ENCODE measurements at places on chromosomes 2 and 18.
A peak's percentile ranks its signal among the peaks of the same experiment; 100 is the strongest.

DNA sequence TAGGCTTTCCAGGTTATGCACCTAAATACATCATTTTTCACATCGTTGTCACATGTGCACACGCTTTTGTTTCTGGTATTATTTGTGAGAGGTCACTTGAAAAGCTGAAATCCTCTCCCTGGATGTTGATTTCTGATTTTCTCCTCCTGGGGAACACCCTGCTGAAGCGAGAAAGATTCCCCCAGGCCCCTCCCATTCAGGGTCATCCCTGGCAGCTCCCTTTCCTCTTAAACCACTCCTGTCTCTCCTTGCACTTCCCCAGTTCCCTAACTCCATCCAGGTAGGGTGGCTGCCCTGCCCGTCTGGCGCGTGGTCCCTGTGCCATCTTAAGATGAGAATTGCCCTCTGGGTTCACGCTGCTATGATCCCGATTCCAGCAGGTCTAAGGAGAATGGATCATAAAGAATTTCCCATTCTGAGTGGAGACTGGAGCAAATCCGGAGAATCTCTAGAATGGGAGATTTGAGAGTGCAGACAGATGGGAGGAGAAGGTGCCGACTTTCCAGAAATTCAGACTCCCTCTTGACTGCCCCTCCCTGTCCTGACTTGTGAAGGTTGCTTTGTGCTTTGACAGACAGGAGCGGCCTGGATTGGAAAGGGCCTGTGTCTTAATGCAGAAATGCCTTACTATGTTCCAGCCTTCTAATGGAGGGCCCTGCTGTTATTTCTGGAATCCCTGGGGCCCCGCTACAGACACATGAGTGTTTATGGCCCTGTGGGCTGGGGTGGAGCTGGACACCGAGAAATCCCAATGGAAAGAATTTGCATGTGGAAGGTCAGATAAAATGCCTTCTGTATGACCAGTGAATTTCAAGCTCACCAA lies 1.3 kb upstream of the YWHAQ start:
- DNase-seq: no peak

- DNase-seq: no peak
Measured at GRCh38 chr2:240597419-240598181, 11.1 kb downstream of the CAPN10 start.

GRCh38 chr18:21303895-21304294 lies 61.9 kb downstream of the GREB1L start:
- DNase-seq: no peak

DNA sequence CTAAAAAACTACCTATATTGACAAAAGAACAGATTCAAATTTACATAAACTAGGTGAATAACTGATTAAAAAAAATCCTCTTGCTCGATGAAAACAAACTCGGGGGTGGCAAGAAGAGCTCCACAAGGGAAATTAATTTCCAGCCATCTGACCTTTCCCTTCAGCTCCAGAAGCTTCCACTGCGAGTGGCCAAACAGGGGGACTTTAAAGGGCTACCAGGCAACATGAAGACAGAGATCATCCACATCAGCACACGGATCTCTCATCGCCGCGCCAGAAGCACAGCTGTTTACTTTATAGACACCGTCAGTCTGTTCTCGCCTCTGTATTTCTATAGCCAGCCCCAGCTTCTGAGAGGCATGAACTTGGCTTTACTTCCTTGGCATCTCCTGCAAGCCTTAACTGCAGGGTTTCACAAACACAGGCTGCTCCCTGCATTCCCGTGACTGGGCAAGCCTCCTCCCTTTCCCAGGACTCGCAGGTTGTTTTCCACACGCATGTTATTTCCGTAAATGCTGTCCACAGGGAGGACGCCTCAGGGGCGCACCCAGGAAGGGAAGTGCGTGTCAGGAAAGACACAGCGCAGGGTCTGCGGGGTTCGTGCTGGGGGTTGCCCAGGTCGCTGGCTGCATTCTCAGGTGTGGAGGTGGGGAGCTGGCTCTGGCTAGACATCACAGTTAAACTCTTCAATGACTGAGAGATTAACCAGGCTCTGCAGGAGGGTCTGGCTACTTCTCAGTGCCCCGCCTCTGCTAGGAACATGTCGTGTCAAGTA lies 85.0 kb downstream of the USP40 start:
- no peak for DNase-seq

GRCh38 chr2:203143391-203143790 lies 95.4 kb upstream of the CYP20A1 start:
- no peak for DNase-seq

GRCh38 chr2:29697181-29697580 lies 224.2 kb downstream of the ALK start:
- no peak for DNase-seq

DNA sequence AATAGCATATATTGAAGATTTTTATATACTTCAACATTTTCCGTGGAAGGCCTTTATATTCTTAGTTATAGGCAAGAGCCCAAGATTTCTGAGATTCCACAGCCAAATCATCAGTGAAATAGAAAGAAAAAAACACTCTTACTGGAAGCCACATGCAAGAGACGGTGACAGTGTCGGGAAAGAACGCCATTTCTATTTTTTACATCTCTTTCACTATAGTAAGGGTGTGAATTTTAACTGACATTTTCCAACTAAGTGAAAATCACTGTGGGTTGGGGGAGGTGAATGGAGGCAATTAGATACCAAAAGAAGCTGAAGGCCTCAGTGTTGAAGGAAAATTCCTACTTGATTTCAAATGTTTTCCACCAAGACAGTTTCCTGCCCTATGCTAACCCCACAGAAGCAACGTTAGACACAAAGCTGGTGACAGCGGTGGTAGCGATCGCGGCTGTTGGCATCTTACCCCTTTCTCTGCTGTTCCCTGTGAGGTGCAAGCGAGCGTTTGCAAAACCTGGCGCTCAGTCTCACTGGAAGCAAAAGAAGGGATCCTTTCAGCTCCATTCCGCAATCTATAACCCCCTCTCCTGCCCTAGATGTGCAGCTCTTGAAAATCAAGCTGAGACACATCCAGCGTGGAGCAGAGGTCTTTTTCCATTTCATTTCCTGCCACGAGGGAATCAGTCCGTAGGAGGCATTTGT lies 20.0 kb downstream of the ID2 start:
- DNase-seq: no peak

DNA sequence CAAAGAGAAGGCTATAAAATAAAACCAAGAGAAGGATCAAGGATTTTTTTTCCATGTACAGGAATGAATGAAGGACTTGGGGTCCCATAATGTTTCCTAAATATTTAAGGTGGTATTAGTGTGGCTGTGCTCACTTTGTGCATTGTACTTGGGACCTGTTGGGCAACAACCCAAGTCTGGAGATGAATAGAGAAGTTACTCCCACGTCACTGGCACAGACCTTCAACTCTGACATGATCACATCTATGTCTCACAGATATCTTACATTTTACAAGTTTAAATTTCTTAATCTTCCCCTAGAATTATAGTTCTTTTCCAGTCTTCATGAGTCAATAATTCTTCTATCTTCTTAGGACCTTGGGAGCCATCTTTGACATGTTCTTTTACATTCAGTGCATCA lies 133.4 kb downstream of the PLCL1 start:
- no peak for DNase-seq

DNA sequence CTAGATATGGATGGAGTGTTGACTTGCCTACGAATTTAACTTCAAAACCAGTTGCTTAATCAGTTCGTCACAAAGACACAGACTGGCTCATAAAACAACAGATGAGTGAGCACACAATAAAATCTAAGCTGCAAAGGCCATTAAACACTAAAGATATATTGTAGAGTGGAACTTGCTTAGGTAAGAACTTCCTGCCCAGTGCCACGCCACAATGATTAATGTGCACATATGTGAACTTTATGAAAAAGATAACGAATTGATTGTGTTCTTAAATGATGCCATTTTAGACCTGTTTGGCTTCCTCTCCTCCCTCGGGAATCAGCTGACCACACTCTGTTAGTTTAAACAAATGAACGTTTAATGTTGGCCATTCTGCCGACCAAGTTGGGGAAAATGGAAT lies 2031.3 kb upstream of the CELF4 start:
- no peak for DNase-seq

- DNase-seq: no peak
Measured at GRCh38 chr2:215753808-215754207, 259.5 kb downstream of the MREG start.

DNA sequence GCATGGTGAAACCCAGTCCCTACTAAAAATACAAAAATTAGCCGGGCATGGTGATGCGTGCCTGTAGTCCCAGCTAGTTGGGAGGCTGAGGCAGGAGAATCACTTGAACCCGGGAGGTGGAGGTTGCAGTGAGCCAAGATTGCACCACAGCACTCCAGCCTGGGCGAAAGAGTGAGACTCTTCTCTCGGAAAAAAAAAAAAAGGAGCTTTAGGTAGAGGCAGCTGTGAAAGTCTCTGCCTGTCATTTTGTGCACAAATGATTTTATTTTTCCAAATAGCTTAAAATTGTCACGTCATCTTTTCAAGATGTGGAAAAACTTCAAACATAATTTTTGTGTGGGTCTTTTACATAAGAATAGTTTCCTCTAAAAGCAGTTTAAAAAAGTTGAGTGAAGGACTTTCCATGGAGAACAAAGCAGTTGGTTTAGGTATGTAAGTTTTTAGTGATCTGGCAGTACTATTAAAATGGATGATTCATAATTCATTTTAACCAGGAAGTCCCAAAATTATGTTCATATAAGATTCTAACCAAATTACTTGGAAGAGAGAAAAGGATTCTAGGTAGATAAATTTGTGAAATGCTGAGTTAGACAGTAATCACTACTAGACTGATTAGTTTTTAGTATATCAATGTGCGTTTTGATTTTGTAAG lies 11.5 kb downstream of the CCNYL1 start:
- no peak for DNase-seq

- DNase-seq: no peak
Measured at GRCh38 chr2:241546771-241547498, 11.6 kb upstream of the BOK start.

GRCh38 chr18:11726556-11726955 lies 37.5 kb downstream of the GNAL start:
- DNase-seq: no peak

- DNase-seq: no peak
Measured at GRCh38 chr2:120346026-120346666, at the start of gene INHBB. INHBB (plus strand) TSS chr2:120346136; CDS start chr2:120346189, 53 bp downstream.

DNA sequence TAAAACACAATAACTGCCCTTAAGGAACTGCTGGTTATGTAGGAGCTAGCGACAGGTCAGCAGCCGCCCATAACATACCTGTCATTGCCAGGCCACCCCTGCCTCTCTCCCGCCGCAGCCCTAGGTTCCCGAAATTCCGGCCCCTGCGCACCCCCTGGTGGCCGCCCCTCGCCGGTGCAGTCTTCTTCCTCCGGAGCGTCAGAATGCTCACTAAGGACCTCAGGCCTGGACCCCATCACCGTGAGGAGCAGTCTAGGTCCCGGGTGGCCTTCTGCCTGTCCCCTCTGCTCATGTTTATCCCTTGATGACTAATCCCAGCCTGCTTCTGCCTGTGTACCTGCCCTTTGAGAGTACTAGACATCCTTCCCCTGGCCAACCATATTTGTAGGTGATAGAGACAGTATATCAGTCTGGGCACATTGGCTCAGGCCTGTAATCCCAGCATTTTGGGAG lies 115.7 kb upstream of the SLC1A4 start:
- DNase-seq: no peak

GRCh38 chr18:50099725-50100407 lies 95.1 kb downstream of the MYO5B start:
- no peak for DNase-seq

GRCh38 chr2:233088972-233089345 lies 28.8 kb downstream of the INPP5D start:
- DNase-seq: no peak

DNA sequence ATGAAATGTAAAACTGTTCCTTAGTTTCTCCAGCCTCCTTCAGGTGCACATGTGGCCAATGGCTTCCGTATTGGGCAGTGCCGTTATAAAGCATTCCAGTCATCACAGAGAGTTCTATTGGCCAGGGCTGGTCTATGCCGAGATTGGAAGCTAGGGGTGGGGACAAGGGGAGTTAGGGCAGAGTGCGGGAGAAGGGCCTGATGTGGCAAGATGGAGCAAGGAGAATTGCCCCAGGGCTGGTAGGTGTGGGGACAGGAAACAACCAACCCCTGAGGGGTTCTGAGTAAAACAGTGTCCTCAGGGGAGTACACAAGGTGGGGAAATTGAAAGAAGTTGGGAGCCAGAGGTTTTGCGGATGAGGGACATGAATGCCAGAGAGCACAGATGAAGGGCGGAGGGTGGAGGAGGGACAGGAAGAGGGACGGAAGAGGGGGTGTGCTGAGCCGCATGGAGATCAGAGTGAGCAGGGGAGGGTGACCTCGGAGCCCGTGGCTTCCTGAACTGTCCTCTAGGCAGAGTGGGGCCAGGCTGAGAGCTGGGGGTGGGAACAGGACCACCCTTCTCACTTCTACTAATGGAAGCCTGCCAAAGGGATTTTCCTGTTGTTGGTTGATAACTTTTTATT lies 9.1 kb upstream of the ATP6V1C2 start:
- DNase-seq: no peak

DNA sequence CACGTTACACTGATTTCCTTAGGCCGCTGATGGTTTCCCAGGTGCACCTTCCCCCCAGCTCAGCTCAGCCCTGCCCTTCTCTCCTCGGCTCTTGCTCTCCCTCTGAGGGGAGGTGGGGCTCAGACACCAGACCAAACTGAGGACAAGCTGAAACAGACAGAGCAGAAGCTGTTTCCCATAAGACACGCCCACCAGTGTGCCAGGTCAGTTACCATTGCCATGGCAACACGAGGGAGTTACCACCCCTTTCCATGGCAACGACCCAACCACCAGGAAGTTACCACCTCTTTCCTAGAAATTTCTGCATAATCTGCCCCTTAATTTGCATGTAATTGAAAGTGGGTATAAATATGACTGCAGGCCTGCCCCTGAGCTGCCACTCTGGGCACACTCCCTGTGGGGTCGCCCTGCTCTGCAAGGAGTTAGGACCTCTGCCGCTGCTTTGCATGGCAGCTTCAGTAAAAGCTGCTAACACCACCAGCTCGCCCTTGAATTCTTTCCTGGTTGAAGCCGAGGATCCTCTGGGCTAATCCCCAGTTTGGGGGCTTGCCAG lies 120.9 kb upstream of the SMIM21 start:
- DNase-seq: no peak

DNA sequence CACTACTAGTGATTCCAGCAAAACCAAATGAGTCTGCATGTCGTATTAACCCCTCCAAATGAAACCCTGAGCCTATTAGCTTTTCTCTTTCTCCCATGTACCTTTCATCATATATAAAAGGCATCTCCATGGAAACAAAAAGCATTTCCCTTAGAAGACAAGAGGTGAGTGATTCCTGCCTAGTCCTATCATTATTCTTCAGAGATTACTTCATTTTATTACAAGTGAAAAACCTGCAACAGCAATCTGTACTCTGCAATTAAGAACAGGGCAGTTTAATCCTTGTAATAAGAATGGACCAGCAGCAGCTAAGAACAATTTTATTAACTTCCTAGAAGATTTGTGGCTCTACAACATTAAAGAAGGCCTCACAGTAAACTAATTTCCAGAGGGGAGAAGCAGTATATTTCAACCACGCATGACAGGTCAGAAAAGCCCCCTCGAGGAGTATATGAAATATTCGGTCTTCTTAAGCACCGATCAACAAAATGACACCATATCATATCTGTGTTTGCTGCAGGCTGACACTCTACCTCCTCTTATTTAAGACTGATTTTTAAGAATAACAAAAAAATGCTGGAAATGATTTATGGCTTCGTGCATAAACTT lies 132.3 kb upstream of the TFPI start:
- DNase-seq: no peak

GRCh38 chr2:37631698-37632097 lies 39.7 kb downstream of the CDC42EP3 start:
- peak; percentile 94 for DNase-seq

- DNase-seq: no peak
Measured at GRCh38 chr2:8076448-8077342, 605.2 kb upstream of the ID2 start.

All from NCI-H2081 treated with DMSO at 0.1 percent for 48 hours (cell line).